ENCODE measurements at places on chromosomes 4 and X.

- DNase-seq: peak; percentile 27
Observed at GRCh38 chrX:17038681-17039161, 92.3 kb downstream of the REPS2 start.

GRCh38 chr4:74378573-74378972, 13.6 kb downstream of the EREG start:
- no peak for DNase-seq

GRCh38 chr4:89836897-89837384, at the start of gene SNCA:
SNCA (minus strand) TSS chr4:89837161; CDS start chr4:89835667, 1,494 bp downstream.
- DNase-seq: peak; percentile 45

DNA sequence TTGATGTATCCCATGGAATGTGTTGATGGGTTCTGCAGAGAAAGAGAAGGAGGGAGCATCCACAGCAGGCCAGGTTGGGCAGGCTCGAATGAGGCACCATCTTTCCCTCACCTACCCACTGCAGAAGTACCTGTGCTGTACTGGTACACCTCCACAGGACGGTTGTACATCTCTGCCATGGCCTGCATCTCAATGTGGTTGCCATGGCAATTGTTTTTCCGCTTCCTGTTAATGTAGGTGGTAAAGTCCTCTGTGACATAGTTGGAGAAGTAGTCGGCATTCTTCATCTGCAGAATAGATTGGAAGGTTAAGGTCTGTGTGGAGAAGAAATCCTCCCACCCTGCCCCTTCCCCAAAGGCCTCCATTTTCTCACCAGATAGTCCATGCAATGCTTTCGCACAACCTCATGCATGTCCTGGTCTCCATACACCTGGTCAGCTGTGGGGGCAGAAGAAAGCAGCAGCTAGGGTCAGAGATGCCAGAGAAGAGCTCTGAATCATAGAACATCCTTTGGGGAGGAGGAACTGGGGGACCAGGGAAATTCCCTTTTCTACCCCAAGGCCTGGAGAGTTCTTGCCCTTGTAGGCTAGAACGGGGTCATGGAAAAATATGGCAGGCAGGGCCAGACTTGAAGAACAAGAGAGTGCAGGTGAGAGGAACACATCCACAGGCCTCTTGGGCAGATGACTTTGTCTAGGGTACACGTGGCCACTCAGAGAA, 15.9 kb upstream of the PIM2 start:
- DNase-seq: no peak

DNA sequence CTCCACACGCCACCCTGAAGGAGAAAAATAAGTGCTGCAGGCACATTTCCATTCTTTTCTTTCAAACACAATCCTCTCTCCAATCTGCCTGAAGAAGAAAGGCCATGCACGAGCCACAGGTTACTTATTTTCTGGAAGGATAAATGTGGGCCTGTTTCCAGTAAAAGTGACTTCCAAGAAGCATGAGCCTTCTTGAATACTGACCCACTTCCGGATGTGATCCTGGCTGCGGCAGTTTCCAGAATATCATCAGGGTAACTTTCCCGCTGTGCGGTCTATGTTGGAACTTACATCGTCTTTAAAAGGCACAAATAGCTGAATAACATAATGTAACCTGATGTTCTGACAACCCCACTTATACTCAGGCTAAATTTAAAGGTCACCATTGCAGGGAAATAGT, 66.3 kb upstream of the TAPT1 start:
- no peak for DNase-seq

DNA sequence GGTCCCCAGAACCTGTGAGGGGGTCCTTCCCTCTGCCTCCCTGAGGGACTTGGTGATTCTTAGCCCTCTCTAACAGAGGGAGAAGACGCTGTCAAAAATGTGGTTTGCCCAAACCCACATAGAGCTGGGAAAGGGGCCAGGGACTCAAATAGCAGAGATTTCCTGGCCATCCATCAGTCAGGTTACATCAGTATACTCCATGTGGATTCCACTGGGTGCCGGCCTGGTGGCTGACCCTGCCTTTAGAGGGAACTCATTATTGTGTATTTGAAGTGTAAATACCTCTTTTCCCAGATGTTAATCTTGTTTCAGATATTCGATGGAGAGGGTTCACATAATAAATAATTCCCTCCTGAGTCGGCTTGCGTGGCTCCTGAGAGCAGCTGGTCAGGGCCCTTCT, 130.3 kb downstream of the TBL1X start:
- DNase-seq: no peak

DNA sequence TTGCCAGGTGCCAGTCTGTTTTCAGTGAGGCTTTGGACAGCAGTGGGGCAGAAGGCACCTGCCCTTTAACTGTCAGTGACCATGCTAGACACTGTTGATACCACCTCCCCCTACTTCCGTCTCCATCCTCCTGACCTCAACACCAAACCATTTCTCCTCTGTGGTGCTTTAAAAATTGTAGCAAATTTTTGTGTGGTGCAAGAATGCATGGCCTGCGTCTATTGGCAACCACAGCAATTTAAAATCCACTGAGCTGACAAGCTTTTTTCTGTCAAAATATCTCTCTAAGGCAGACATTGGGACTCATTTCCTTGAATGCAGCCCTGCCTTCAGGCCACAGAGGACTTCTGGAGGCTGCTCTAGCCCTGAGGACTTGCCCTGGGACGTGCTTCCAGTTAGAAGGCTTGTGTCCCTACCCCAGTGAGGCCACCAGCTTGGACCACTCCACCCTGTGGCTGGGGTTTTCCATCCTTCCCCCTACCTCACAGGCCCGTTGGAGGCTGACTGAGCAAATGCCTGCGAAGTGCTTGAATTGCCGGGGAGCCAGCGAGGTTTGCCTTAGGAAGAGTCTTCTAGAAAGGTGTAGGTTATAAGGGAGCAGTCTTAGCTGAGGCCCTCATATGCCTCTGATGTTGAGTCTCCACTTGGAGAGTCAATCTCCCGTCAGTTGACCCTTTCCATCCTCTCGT, 6.9 kb downstream of the PRRG3 start:
- no peak for DNase-seq

GRCh38 chrX:118974088-118974907, at the start of gene LONRF3:
LONRF3 (plus strand) TSS chrX:118974618; CDS start chrX:118974781, 163 bp downstream.
- DNase-seq: peak; percentile 76

GRCh38 chr4:39043058-39043860, 11.1 kb upstream of the TMEM156 start:
- no peak for DNase-seq

DNA sequence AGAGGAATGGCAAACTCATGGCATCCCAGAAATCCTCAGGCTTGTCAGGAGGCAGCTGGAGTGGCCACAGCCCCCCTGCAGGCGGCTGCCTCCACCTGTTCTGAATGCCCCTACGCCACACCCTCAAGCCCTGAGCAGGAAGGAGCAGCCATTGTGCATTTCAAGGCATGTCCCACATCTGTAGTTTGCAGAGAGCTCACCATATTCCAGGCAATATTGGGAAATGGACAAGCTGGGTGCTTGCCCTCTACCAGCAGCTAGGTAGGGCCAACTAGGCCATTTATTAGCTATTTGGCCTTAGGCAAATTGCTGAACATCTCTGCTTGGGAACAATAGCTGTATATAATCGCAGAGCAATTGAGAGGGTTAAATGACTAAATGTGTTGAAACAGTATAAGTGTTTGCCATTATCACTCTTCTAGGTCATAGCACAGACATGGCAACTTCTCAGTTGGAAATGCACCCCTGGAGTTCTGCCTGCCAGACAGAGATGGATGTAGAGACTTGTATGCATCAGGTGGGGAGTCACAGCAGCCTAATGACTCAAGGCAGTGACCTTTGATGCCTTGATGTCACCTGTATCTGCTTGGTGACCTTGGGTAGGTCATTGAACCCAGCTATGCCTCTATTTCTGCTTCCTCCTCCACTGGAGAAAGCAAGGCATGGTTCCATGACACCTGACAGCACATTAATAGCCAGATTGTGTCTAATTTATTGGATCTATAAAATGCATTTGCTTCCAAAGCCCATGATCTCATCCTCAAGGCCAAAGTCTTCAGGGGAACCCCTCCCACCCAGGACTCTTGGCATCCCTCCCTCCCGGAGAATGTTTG, 52.8 kb downstream of the FHDC1 start:
- no peak for DNase-seq

All from left colon (tissue), 2 donors.